Progenitor cell of endocrine pancreas (in vitro differentiated cells): ENCODE measurements at places on chromosomes 4 and X.

GRCh38 chr4:168386002-168386401, 67.5 kb upstream of the DDX60 start:
- H3K4me1 ChIP-seq = peaks cover 4% of the 10 kb centered on the region
- DNase-seq = no peak
- peaks cover 3% of the 10 kb centered on the region for H3K27me3 ChIP-seq
- no peak overlapping the region for H3K4me3 ChIP-seq

DNA sequence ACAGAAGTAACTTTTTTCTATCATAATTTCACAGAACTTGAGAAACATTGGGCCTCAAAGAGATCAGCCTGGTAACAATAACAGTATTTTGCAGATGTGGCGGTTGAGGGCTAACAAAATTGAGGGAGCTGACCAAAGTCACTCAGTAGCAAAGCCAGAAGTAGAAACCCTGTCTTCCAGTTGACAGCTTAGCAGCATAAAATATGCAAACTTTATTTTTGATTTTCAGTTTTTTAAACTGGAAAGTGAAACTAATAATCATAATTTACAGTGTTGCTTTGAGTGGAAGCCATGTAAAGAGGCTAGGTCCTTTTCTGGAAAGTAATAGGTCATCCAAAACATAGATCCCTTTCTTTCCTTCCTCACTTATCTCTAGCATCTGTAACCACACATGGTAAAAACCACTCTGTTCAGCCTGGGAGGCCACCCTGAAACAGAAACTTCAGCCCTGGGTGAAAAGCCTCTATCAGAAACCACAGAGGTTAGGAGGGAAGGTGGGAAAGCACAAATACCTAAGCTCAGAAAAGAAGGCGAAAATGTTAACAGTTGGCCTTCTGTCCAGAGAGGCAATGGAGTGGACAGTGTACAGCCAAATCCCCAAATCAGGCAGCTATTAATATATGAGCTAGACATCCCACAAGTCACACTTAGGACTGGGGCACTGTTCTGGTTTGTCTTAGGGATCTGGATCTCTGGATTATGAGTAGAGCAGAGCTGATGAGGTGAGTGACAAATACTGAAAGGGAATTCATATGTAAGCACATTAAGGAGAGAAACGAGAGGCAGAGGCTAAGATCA, 61.1 kb upstream of the ARSJ start:
- no peak overlapping the region for H3K4me3 ChIP-seq
- no peak for DNase-seq
- peaks cover 26% of the 10 kb centered on the region for H3K27me3 ChIP-seq
- H3K36me3 ChIP-seq = no peaks in the 10 kb centered on the region
- no peak overlapping the region for H3K27ac ChIP-seq

GRCh38 chr4:62194342-62194741, 994.2 kb downstream of the ADGRL3 start:
- H3K4me1 ChIP-seq = no peaks in the 10 kb centered on the region
- DNase-seq = no peak
- H3K27ac ChIP-seq = no peak overlapping the region
- no peaks in the 10 kb centered on the region for H3K27me3 ChIP-seq

DNA sequence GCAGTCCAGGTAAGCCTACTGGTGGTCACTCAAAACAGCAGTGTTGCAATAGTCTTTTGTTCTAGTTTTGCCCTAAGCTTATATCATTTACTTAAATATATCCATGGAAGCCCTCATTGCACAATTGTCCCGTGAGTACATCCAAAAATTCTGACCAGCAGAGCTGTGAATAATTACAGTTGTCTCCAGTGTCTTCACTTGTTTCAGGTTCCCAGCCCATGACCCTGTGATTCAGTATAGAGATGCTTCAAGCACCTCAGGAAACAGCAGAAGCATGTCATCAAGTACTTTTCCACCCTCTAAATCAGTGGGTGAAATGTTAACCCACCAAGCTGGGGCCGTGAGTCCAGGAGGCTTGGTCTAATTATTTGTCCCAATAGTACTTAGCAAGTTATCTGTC, 214.9 kb upstream of the RPS6KA3 start:
- no peaks in the 10 kb centered on the region for H3K27me3 ChIP-seq
- DNase-seq = no peak
- no peak overlapping the region for H3K27ac ChIP-seq
- H3K4me1 ChIP-seq = peaks cover 17% of the 10 kb centered on the region
- no peaks in the 10 kb centered on the region for H3K36me3 ChIP-seq

DNA sequence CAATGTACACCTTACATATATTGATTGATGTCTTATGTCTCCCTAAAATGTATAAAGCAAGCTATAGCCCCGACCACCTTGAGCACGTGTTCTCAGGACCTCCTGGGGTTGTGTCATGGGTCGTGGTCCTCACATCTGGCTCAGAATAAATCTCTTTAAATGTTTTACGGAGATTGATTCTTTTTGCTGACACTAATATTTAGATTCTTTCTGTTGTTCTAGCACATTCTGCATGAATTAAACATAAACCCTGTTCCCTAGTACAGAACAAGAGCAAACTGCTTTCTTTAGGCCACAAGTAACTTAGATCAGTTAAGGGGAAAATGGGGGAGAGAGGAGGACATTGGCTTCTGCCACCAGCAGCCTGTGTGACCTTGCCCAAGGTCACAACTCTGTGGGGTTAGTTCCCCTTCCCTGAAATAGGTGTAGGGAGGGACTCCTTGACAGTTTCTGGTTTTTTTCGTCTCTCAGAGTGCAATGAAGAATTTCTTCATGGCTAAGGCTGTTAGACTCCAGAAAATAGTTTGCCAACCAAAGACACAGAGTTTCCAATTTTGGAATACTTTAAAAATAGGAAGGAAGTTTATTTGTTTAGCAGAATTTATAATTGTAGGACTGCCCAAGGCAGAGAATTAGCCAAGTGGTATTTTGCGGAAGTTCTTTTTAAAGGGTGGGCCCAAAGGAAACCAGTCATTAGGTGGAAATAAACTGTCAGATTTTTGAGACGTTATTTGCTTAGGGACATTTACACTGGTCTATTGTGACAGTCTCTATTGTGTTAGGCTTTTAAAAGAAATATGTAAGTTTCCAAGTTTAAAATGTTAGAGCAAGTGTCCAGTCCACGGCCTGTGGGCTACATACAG, 29.4 kb downstream of the PTTG2 start:
- H3K4me3 ChIP-seq = no peak overlapping the region
- peaks cover 30% of the 10 kb centered on the region for H3K4me1 ChIP-seq
- peak overlapping the region; percentile 56 for H3K27ac ChIP-seq
- no peak for DNase-seq
